ENCODE measurements at places on chromosomes 1 and 21.
A peak's percentile ranks its signal among the peaks of the same experiment; 100 is the strongest.

- DNase-seq = no peak
Observed at GRCh38 chr1:42552636-42553035, 89.5 kb downstream of the CCDC30 start.

DNA sequence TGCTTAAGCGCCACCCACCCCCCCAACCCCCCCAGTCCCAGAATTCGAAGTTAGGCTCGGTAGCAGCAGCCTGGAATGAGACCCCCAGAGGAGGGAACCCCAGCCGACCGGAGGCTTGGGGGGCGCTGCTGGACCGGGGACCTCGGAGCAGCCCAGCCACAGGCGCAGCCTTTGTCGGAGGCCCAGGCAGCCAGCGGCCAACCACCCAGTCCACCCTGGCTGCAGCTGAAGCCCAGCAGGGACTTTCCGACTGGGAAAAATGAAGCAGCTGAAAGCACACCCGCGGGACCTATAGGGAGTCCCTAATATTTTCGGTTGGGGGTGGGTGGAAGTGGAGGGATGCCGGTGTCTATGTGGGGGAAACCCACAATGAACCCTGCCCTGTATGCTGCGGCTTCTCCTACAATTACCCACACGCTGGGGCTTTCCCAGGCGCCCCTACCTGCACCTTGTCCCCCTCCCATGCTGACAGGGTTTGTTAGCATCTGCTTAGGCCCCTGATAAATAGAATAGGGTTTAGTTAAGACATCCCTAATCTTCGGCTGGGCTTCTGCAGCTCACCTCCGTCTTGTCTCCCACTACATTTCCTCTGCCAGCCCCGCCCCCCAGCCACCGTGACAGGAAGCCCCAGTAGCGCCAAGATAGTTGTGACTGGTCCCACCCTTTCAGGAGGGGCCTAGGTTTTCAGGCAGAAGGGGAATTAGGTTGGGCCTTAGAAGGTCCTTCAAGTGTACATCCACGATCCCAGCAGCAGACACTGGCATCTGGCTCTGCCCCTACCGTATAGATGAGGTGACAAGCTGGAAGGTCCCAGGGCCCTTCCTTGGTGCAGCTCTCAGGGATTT, 838 bp downstream of the CCDC28B start:
- peak; percentile 50 for DNase-seq

DNA sequence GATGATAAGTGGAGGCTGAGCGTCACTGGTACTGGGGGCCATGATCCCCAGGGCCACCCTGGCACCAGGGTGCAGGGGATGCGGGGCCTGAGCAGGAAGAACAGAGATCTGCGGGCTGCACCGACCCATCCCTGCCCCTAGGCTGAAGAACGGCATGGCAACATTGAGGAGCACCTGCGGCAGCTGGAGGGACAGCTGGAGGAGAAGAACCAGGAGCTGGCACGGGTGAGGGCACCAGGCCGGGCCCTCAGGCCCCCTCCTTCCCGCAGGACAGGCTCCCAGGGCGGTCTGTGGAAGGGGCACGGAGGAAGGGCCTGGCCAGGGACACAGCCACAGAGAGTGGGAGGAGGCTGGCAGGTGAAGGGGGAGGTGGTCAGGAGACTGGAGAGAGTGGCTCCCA, 21.8 kb downstream of the PPFIA4 start:
- DNase-seq = no peak

DNA sequence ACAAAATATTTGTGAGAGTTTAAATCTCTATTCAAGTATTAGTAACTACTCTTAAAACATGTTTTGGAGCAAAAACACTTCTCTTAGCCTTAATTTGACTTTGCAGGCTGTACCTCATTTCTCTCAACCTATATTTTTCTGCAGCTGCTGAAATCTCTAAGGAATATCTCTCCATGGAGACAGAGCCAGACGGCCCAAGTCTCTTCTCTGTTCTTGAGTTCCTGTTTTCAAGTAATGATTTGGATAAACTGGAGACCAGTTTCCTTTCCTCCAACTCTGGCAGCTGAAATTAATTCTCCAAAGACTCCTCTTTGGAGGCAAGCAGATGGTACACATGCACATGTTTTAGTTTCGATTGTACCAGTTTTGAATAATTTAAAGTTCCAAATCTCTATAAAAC, 659.7 kb upstream of the NEGR1 start:
- DNase-seq = no peak

- DNase-seq = peak; percentile 96
Observed at GRCh38 chr1:202615501-202616354, 94.5 kb downstream of the SYT2 start.

DNA sequence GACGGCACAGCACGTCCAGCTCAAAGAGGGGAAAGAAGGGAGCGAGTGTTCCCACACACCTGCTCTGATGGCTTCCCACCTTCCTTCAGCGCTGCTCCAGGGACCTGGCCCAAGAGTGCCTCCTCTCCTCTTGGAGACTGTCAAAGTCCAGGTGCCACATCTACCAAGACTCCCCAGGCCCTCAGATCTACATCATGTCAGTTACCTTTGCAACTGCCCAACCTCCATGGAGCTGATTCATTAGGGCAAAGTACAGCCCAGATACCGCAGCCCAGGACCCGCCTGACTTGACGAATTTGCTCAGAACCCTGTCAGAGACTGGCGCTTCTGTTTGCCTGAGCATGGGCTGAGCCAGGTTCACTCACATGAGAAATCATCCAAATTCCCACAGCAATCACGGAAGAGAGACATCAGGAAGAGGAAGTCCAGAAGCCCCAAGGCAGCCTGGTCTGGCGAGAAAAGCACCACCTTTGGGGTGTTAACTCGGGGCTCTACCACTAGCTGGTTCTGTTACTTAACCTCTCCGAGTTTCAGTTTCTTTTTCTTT, at the start of gene SEC16B:
Gene SEC16B (minus strand): TSS at position 234 of the 547 bp plus-strand sequence. CDS start 2,077 bp downstream, outside the sequence.
- DNase-seq = no peak
